A673 (cell line): ENCODE measurements at places on chromosomes 16 and 17.

GRCh38 chr17:27807567-27808470, 7.5 kb upstream of the NOS2 start:
- DNase-seq: no peak

- peak; percentile 38 for DNase-seq
Observed at GRCh38 chr16:67430504-67430976, 381 bp upstream of the HSD11B2 start.

- no peak for DNase-seq
Observed at GRCh38 chr16:86324320-86324719, 186.0 kb upstream of the FOXF1 start.

GRCh38 chr17:73100363-73100762, 7.9 kb upstream of the SLC39A11 start:
- DNase-seq: no peak

DNA sequence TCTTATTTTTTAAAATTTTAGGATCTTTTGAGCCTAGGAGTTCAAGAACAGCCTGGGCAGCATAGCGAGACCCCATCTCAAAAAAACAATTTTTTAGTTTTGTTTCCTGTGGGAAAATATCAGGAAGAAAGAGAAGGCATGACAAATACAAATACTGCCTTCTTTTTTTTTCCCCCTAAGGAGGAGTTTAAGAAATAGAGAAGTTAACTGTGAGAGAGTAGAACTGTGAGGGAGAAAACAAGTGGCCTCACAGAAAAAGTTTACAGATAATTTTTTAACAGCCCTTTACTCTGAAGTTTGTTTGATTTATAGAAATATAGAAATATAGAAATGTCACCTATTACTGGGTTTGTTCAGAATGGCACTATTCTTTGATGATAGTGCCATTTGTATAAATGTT, 21.1 kb downstream of the TTYH2 start:
- no peak for DNase-seq

DNA sequence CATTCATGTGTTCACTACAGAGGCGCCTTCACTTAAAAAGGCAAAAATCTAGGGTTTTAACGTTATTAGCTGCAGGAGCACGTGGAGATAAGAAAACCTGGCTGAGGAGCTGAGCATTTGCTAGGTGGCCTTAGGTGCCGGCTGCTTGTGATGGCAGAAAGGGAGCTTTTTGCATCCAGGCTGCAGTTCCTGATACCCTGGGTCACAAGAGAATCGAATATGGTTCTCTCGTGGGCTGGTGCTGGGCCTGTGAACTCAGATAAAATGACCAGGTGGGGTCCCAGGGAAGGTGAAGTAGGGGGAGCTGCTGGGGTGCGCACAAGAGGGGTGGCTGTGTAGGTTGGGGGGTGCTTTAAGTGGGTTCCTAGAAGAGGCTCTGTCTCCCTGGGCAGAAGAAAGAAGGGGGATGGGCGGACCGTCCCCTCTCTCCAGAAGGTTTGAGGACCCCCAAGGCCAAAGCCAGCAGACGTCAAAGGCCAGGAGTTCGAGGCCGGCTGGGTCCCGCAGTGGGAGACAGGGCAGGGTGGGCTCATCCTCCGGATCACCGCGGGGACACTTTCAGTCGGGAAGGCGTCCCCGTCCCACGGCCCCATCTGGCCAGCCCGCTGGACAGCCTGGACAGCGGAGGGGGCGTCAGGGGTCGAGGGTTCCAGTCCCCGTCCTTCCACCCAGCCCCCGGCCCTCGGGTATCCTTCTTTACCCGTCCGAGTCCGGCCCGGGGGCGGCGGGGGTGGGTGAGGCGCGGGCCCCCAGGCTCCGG, 740 bp upstream of the CMIP start:
- no peak for DNase-seq

- no peak for DNase-seq
Observed at GRCh38 chr17:37708616-37709212, 36.1 kb downstream of the HNF1B start.

DNA sequence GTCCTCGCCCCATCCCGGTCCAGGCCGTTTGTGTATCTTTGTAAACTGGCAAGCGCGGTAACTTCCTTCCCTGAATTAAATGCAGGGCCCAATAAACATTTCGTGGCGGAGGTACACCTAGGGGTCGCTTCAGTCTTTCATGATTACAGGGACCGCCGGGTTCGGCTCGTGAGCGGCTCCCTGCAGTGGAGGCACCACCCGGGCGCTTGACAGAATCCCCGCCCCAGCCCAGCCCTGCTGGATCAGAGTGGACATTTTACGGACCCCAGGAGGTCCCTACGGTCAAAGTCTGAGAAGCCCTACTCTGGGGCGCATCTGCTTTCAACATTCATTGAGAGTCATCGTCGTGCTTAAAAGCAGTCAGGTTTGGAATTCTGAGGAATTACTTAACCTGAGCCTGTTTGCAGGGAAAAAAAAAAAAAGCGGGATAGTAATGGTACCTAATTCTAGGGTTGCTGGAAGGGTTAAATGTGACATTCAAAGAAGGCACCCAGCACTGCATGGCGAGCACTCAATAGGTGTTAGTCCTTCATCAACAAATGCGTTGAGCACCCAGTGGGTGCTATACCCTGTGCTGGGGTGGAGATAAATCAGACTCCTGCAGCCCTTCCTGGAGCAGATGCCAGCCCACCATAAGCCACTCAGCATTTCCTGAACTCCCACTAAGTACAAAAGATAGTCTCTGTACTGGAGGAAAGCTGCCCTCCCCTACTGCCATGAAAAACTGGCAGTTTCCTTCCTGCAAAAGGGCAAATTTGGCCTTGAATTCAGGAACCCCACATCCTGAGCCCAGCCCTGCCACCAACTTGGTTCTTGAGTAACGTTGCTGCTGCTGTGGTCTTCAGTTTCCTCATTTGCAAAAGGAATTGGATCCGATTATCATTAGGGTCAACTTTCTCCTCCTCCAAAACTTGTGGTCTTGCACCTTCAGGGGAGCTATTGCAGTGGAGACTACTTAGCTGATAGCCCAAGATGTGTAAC, 658 bp upstream of the DUSP3 start:
- DNase-seq: peak; percentile 48

GRCh38 chr17:13478326-13478830, 123.4 kb downstream of the HS3ST3A1 start:
- DNase-seq: no peak

- peak; percentile 67 for DNase-seq
Observed at GRCh38 chr17:67602974-67603373, 114.8 kb upstream of the NOL11 start.

GRCh38 chr17:16443511-16444257, 28.3 kb downstream of the TRPV2 start:
- no peak for DNase-seq

GRCh38 chr16:84483882-84484565, 20.4 kb downstream of the MEAK7 start:
- DNase-seq: no peak
